K562 (cell line): ENCODE measurements at places on chromosomes 6 and 20. TPM values are rescaled to one million over a fixed set of nuclear protein-coding genes. Genes with fewer than 3 reads are reported as not detected.

DNA sequence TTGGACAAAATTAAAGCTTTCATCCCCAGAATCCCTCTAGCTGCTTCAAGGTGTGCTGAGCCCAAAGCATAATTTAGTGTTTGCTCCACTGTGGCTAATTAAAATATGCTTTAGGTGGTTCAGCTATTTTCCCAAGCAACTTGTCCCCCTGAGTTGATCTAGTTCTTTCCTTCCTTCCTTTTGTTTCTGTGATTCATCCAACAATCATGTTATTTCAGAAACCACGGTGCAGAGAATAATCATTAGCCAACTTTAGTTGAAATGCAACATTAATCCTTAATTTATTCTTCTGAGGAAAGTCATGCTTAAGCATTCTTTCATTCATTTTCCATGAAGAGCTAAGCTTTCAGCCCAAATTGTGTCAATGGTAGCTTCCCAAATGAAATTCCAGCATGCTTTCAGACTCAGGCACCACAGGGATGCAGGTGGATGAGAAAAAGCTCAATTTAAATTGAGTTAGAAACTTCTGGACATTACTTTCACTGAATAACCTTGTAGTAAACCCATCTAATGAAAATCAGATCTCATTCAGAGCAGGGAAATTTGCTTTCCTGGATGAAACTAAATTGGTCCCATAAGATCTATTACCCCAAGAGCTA is 209.0 kb upstream of the NT5E start:
- no peak for DNase-seq

- no peak for DNase-seq
These were observed 127.4 kb upstream of the RPS6KA2 start for GRCh38 chr6:166754218-166755030.

- DNase-seq = no peak
These were observed 100.2 kb downstream of the RALGAPA2 start for GRCh38 chr20:20612251-20612650.

The FILIP1 gene
- total RNA-seq = 0.04 and 0.09 TPM in 2 replicates

DNA sequence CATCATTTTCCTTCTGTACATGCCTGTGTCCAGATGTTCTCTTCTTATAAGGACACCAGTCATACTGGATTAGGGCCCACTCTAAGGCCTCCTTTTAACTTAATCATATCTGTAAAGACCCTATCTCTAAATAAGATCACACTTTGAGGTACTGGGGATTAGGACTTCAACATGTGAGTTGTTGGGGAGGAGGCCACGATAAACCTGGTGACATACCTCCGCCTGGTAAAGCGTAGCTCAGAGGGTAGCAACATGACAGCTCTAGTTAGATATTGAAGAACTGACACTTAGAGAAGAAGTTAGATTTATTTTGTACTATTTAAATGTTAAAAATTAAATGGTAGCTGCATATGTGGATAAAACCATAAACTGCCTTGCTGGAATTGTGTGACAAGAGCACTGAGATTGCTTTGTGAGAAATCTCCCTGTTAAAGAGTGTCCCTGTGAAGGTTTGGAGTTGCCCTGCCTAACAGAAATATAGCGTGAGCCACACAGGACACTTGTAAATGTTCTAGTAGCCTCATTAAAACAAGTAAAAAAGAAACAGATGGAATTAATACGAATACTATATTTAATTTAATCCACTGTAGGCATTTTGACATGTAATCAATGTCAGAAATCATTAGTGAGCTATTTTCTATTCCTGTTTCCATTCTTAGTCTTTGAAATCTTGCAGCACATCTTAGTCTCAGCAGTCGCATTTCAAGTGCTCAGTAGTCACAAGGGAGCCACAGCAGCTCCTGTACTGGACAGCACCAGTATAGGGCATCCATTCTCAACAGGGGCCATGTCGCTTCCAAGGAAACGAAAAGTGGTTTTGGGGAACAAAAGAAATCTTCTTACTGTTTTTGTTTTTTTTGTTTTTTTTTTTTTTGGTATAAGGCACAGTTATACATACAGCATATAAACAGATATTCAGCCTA is 13.4 kb downstream of the PLCB1 start:
- no peak for DNase-seq

GRCh38 chr20:41047975-41048305 is 19.3 kb downstream of the TOP1 start:
- DNase-seq = no peak

GRCh38 chr20:31712564-31713311 is 9.9 kb downstream of the BCL2L1 start:
- DNase-seq = no peak

The GRIK2 gene
- total RNA-seq = not detected in 2 replicates

- DNase-seq = no peak
These were observed 42.6 kb upstream of the CDH22 start for GRCh38 chr20:46350986-46351267.
